Retinal pigment epithelial cell (primary cell): ENCODE measurements at places on chromosomes 6 and 20.

DNA sequence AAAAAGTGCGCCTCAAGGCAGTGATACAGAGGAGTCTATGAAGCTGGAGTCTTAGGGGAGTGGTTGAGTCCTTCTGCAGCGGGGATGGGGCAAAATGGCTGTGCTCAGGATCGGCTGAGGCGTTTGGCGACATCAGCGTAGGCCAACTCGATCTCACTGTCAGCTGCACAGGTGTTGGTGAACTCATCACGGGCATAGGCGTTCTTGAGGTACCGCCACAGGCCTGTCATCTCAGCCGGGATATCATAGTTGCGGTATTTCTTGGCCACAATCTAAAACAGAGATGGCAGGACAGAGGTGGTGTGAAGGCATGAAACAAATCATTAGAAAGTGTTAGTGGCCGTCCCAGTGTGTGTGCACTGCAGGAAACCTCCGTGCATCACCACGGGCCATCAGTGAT is 112.7 kb downstream of the CLIC5 start:
- no peak for DNase-seq

- DNase-seq, result no peak
Measured at GRCh38 chr20:56428410-56428809, 16.4 kb downstream of the CASS4 start.

DNA sequence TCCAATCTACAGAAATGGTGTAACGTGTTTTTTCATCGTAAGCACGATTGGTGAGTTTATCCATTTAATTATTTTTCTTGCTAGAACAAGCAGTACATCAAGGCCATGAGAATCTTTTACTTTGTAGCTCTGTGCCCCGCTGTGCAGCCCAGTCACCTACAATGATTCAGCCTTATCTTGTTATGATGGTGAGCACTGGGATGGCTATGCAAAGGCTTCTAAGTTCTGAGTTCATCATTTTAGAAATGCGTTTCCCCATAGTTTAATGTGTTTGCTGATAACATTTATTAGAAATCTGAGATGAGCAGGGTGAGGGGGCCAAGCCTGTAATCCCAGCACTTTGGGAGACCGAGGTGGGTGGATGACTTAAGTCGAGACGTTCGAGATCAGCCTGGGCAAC is 111.8 kb upstream of the QKI start:
- DNase-seq, result no peak

DNA sequence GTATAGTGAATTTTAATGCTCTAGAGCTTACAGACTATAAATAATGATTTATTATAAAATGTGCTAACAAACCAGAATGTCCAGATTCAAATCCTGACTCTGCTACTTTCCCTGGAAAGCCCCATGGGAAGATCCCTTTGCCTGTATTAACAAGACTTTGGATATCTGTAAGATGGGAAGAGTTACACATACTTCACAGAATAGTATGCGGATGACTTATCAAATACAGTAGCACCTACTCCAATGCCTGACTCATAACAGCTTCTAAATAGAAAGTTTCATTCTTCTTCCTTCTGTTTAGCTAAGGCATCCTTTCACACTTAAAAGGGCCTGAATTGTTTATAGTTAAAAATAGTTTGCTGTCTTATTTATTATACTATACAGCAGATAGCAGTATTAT is 166.3 kb downstream of the KCNQ5 start:
- DNase-seq, result no peak

DNA sequence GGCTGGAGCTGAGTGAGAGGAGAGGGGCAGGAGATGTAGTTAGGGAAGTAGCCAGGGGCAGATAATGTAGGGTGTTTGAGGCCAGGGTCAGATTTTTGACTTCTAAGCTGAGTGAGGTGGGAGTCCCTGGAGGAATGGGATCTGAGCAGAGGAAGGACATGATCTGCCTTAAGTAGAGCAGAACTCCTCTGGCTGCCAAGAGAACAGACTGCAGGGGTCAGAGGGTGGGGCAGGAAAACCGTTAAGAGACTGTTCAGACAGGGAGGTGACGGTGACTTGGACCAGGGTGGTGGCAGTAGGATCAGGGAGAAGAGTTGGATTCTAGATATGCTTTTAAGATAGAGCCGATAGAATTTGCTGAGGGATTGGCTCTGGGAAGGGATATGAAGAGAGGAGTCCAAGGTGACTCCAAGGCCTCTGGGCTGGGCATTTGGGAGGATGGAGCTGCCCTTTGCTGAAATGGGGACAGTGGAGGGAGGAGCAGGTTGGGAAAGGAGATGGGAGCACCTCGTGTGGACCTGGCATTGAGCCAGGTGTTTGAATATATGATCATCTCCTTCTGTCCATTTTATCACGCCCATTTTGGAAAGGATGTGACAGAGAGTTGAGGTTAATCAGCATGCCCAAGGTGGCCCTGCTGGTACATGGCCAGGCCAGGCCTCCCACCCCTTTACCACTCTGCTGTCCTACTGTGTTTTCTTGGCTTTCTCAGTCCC is 18.8 kb downstream of the EYA2 start:
- no peak for DNase-seq
